ENCODE measurements at places on chromosomes 4 and X. TPM values are rescaled to one million over a fixed set of nuclear protein-coding genes. Genes with fewer than 3 reads are reported as not detected.

DNA sequence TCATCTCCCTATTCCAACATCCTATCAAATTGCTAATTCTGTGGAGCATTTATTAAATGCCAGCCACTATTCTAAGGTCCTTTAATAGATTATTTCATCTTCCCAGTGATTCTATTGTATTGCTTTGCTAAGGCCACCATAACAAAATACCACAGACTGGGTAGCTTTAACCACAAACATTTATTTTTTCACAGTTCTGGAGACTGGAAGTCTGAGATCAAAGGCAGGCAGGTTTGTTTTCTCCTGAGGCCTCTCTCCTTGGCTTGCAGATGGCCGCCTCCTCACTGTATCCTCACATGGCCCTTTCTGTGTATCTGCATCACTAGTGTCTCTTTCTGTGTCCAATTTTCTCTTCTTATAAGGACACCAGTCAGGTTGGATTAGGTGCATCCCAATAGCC lies 64.5 kb downstream of the CPE start:
- H3K4me3 ChIP-seq, result no peak overlapping the region
- no peak overlapping the region for H3K27ac ChIP-seq
- no peaks in the 10 kb centered on the region for H3K4me1 ChIP-seq

- no peak overlapping the region for H3K27ac ChIP-seq
- H3K27me3 ChIP-seq, result no peaks in the 10 kb centered on the region
- no peak for DNase-seq
- H3K4me3 ChIP-seq, result no peak overlapping the region
- peaks cover 2% of the 10 kb centered on the region for H3K4me1 ChIP-seq
- H3K36me3 ChIP-seq, result no peaks in the 10 kb centered on the region
Observed at GRCh38 chrX:95893636-95894035, 791.0 kb upstream of the DIAPH2 start.

DNA sequence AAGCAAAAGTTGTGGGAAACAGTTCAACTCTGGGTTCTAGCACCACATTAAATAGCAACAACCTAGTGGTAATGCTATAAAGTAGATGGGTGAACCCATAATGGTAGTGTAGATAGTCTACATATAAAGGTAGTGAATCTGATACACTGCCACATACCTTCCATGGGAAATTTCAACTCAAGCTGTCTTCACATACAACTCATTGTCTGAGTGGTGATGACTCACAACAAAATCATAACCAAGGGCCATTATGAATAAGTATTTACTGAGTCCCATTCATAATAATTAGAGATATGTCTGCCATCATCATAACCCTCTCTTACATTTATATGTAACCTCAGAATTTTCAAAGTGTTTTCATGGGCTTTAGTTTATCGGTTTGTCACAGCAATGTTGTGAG lies 34.8 kb downstream of the EGF start:
- no peaks in the 10 kb centered on the region for H3K27me3 ChIP-seq
- H3K36me3 ChIP-seq, result no peaks in the 10 kb centered on the region
- DNase-seq, result no peak
- no peak overlapping the region for H3K27ac ChIP-seq

GRCh38 chr4:181509073-181509472 lies 734.1 kb upstream of the TENM3 start:
- H3K36me3 ChIP-seq, result no peaks in the 10 kb centered on the region
- H3K4me3 ChIP-seq, result no peak overlapping the region
- no peaks in the 10 kb centered on the region for H3K4me1 ChIP-seq
- H3K27ac ChIP-seq, result no peak overlapping the region

DNA sequence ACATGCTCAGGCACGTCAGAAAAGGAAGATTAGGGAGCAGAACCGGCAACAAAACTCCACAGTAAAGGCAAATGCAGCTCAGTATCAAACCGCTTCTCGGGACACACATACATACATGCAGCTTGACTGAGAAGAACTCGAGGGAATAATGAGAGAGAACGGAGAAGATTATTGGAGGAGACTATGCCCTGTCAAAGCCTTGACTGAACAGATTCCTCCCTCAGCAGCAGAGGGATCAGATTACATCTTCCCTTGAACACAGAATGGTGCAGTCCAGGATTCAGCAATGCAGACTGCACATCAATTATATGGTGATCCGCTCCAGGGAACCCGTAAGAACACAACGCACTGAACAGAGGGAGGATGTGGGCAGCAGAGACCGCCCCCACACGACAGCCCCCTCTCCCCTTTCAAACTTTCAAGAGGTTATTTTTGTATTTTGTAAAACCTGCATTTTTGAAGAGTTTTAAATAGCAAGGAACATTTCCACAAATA lies 183.2 kb downstream of the FBXW7 start:
- peak; percentile 60 for DNase-seq
- peak overlapping the region; percentile 56 for H3K27ac ChIP-seq
- no peaks in the 10 kb centered on the region for H3K27me3 ChIP-seq
- H3K4me1 ChIP-seq, result no peaks in the 10 kb centered on the region
- peak overlapping the region; percentile 42 for H3K4me3 ChIP-seq

GRCh38 chr4:51842167-51842553 lies 793 bp upstream of the DCUN1D4 start:
- peak overlapping the region; percentile 96 for H3K27ac ChIP-seq
- peak; percentile 45 for DNase-seq
- peak overlapping the region; percentile 91 for H3K4me3 ChIP-seq
- peaks cover 4% of the 10 kb centered on the region for H3K4me1 ChIP-seq

GRCh38 chr4:181018913-181019312 lies 1224.3 kb upstream of the TENM3 start:
- H3K4me3 ChIP-seq, result no peak overlapping the region
- H3K4me1 ChIP-seq, result no peaks in the 10 kb centered on the region
- H3K27me3 ChIP-seq, result no peaks in the 10 kb centered on the region
- no peak overlapping the region for H3K27ac ChIP-seq

DNA sequence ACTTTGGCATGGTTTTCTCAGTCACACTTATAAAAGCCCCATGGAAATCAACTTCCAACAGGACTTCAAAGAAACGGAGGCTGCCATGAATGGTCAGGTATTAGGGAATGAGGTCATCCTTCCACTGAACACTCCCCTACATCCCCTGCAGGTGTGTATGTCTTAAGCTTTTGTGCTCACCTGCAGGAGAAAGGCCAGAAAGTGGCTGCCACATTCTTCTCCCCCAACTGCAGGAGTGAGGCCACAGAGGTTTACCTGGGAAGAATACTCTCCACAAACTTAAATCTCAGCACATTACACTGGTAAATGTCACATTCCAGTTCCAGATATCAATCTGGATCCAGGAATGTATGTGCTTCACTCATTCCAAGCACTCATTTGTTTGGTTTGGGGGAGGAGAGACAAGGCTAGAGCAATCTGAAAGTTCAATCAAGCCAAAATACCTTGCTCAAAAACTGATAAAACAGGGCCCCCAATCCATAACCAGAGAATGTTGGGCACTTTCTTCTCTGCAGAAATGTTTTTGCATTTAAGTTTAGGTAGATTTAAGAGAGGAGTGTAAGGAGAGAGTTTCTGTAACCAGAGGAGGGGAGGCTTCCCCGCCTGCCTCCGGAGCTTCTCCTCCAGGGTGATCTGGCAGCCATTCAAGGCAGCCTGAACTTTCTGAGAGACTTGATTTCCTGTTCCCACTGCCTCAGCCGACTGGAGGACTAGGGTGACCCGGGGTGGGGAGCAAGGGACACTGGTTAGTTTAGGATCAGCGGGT lies 15.4 kb downstream of the FAM9C start:
- no peak overlapping the region for H3K27ac ChIP-seq
- H3K4me1 ChIP-seq, result no peaks in the 10 kb centered on the region
- H3K27me3 ChIP-seq, result no peaks in the 10 kb centered on the region
- peak; percentile 56 for DNase-seq
- no peak overlapping the region for H3K4me3 ChIP-seq

DNA sequence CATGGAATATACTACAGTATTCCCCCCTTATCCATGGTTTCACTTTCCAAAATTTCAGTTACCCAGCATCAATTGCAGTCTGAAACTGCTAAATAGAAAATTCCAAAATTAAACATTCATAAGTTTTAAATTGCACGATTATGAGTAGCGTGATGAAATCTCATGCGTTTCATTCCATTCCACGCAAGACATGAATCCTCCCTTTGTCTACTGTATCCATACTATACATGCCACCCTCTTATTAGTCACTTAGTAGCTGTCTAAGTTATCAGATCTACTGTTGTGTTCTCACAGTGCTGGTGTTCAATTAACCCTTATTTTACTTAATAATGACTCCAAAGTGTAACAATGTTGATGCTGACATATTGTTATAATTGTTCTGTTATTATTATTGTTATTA lies 261.2 kb upstream of the NDST4 start:
- H3K36me3 ChIP-seq, result no peaks in the 10 kb centered on the region
- no peak overlapping the region for H3K4me3 ChIP-seq
- no peak overlapping the region for H3K27ac ChIP-seq
- DNase-seq, result no peak

- no peak overlapping the region for H3K27ac ChIP-seq
- H3K27me3 ChIP-seq, result no peaks in the 10 kb centered on the region
- H3K36me3 ChIP-seq, result no peaks in the 10 kb centered on the region
- peaks cover 2% of the 10 kb centered on the region for H3K4me1 ChIP-seq
- DNase-seq, result no peak
Observed at GRCh38 chr4:113009461-113009860, 40.0 kb upstream of the ANK2 start.

GRCh38 chrX:48714573-48714972 lies 18.0 kb downstream of the SUV39H1 start:
- no peaks in the 10 kb centered on the region for H3K27me3 ChIP-seq
- no peak overlapping the region for H3K4me3 ChIP-seq
- DNase-seq, result no peak

Gene MAGEB1
- 0.07 TPM for polyA plus RNA-seq

Gene C4orf51
- not detected for polyA plus RNA-seq

Gene ARR3
- not detected for polyA plus RNA-seq

Gene SPINK2
- 0.60 TPM for polyA plus RNA-seq

Gene FGA
- not detected for polyA plus RNA-seq

Gene TXK
- 0.25 TPM for polyA plus RNA-seq

Gene PDK3
- polyA plus RNA-seq, result 20.2 TPM

Gene GLOD5
- polyA plus RNA-seq, result not detected

Gene ARX
- 21.8 TPM for polyA plus RNA-seq

Gene CTSO
- polyA plus RNA-seq, result 20.6 TPM

Gene RRH
- 0.20 TPM for polyA plus RNA-seq

Gene MAGEC2
- polyA plus RNA-seq, result not detected
